ENCODE measurements at places on chromosomes 1 and 21.

- DNase-seq, result no peak
These were observed 4.5 kb downstream of the CNR2 start for GRCh38 chr1:23908453-23909341.

DNA sequence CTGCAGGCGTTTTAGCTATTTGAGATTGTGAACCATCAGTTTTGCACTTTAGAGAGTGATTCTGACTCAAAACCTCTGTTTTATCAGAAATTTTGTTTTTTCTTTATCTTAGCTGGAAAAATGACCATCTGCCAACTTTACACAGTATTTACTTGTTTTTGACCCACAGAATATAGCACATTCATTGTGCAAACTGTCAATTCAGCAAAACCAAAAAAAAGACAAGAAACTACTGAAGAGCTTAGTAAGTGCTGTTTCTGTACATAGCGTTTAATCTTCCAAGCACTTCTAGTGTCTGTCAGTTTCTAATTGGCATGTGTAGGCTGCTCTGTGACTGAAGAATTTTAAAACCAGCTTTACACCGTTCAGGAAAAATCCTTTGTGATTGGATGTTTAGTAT, 76.0 kb upstream of the VANGL1 start:
- no peak for DNase-seq

DNA sequence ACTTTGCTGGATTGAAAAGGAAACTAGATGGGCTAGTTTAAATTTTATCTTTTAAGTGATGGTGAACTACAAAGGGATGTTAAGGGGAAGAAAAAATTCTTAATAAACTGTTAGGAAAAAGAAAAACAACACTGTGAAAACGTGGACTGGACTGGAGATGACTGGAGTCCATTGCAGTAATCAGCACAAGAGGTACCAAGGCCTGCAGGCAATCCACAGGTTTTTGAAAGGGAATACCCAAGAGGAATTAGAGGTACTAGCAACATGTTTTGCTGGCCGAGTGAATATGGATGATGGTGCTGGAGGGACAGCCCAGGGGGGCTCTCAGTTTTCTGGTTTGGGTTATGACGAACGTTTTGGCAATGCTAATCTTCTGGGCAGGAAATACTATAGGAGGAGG, 39.0 kb upstream of the SLC30A10 start:
- DNase-seq, result no peak

DNA sequence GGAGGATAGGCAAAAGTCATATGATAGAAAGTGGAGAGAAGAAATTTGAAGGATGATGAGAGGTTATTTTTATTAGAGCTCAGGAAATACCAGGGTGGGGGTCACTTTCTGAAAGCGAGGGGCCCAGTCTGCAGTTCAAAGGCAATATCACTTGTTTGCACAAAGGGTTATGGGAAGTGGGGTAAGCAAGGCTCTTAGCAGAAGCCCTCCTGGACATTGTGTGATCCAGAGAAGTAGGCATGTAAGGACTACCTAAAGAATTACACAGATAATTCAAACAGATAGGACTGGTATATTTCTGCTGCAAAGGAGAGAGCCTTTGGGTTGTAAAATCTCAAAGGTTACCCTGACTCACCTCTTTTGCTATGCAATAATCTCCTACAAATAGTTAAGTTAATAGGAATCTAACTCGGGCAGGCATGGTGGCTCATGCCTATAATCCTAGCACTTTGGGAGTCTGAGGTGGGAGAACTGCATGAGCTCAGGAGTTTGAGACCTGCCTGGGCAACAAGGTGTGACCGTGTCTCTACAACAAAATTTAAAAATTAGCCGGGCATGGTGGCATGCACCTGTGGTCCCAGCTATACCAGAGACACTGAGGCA, 25.2 kb upstream of the PRRC2C start:
- no peak for DNase-seq

DNA sequence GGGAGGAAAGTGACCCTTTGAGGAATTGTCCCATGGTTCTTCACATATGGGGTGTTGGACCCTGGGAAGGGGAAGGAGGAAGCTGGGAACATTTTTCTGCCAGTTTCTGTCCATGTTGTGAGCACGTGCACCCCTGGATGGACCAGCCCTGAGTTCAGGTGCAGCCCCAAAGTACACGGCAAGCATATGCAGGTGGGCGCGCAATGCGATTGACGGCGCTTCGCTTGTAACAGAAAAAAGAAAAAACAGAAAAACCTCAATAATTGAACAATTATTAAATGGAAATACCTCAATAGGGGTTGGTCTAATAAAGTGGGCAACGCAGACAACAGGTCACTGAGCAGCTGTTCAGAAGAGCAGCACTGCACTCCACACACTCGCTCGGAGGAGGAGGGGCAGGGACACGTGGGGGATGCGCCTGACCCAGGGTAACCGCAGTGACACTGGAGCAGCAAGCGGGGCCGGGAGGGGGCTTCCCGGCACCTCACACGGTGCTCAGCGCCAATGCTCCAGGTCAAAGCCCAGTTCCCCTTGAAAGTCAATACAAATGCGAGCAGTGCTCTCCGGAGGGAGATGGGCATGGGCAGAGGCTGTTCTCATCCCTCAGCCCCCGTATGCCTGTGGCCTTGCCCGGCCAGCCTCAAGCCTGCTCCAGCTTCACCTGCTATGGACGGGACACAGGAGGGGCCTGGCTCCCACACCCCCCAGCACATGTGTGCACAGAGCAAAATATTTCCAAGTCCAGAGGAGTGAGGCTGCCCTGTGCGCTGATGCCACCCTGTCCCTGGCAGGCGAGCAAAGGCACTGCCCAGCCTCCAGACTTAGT, 6.6 kb upstream of the ACTRT2 start:
- no peak for DNase-seq
